Vagina (tissue), 2 donors: ENCODE measurements at places on chromosomes 1 and 21.

GRCh38 chr1:185956881-185957280 lies 222.7 kb downstream of the HMCN1 start:
- no peak for DNase-seq

DNA sequence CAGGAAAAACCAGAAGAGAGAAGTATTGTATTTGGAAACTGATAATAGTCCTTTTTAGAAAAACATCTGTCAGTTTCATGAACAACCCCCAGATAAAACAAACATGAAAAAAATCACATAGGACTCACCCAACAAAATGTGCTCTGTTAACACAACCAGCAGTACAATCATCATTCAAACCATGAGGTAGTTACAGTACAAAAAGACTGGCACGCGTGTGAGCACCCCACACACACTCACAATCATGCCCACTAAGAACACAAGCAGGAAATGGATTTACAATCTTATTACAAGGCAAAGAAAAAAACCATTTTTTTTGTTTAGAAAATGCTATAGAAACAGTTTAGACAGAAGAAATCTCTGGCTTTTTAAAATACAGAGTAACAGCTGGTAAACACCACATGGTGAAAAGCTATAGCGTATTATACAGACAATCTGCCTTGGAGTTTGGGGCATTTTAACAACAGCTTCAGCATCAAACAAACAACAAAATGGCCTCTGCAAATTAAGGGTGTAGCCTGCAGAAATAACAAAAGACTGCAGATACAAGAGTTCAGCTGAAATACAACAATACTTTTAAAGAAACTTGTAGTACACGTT lies 180.0 kb downstream of the CDC7 start:
- DNase-seq, result no peak

DNA sequence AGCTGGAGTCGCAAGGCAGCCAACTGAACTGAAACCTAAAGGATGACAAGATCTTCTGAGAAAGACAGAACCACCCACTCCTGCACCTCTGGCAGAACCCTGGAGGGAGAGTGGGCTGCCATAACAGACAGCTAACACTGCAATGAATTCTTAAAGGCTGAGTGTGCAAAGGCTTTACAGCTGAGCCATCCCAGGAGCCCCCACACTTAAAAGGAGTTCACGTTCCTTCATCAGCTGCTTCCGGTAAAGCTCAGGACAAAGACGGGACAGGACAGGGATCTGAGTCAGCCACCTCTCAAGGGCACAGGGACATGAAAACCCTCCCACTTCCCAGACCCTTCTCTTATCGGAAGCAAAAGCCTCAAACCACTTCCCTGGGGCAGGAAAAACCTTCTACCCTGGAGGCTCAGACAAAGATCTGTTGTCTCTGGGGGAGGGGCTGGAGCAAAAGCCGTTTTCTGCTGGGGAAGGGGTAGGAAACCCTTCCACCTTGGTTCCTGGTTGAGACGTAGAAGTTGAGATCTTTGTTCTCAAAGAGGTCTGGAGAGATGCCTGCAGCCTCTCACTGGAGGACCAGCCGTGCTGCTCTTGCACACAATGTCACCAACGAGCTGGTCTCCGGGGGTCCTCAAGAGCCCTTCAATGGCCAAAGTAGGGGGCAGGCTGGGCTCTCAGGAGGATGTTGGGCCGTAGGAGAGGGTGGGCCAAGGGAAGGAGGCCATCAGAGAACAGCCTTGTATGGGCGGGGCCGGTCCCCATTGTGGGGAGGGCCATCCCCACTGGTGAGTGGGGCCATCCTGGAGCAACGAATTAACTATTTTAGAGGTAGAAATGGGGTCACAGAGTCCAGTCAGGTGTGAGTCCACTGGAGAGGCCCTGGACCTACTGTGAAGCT lies 452.4 kb downstream of the PTPRU start:
- no peak for DNase-seq

GRCh38 chr1:115341948-115342347 lies 3.9 kb upstream of the NGF start:
- DNase-seq, result no peak

DNA sequence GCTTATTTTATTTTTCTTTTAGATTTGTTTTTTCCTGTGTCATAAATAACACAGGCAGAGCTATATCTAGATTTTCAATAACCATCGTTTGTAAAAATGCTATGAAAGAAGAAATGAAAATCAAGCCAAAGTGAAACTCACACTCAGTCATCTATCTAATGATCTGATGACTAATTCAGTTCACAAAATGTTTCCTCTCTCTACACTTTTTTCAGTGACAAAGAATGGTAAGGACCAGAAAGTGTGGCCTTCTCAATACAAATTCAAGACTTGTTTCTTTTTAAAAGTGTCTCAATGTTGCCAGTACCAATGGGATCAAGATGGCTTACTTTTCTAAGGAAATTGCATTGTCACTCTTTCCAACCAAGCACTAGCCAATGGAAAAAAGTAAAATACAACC lies 282.8 kb upstream of the PKN2 start:
- no peak for DNase-seq
